ENCODE measurements at places on chromosomes 11 and 22.

GRCh38 chr22:37999236-37999635 lies 14.9 kb upstream of the SOX10 start:
- DNase-seq = no peak

DNA sequence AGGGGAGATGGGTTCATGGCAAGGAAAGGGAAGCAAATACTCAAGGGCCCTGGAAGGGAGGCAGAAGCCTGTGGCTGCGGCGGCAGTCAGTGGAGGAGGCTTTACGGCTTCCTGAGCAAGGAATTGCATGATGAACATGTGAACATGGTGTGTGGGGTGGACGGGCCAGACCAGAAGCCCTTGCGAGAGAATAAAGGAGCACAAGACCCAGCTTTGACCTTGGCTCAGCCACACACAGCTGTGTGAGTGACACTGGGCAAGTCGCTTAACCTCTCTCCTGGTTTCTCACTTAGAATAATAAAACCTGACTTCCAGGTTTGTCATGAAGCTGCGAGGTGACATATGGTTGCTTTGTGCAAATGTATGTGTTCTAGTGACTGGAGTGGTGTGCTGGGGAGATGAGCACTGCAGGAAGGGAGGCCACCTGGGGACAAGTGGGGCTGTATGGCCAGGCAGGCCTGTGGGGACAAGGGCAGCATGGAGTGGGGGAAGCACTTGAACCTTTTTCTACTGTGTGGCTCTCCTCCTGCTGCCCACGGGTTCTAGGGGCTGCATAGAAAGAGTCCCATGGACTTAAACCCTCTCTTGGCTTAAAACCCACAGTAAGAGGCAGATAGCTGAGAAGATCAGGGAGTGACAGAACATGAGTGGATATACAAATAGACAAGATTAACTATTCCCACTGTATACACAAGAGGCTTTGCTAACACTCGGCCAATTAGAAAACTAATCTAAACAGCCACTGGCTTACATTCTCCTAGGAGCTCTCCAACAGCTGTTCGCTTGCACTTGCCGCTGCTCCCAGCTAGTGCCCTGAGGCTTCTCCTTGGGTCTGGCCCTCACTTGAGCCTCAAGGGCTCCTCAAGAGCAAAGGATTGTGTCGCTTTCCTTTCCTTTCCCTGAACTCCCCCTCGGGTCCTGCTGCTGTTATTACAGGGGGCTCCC lies 67.3 kb upstream of the CDON start:
- no peak for DNase-seq

DNA sequence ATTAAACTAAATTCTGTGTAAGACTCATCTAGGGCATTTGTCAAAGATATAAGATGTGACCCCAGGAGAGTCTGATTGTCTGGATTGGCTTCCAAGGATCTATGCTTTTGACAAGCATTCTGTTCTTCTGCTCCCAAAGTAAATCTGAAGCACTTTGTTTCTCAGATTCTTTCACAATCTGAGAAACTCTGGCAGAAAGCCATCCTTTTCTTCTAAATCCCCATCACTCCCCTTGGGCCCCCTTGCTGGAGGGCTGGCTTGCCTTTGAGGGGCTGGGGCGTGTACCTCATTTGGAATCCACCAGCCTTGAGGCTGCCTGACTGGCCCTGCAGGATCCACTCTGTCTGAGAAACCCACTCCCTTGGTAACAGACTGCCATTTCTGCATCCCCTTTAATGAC lies 173.5 kb upstream of the CTSC start:
- no peak for DNase-seq

DNA sequence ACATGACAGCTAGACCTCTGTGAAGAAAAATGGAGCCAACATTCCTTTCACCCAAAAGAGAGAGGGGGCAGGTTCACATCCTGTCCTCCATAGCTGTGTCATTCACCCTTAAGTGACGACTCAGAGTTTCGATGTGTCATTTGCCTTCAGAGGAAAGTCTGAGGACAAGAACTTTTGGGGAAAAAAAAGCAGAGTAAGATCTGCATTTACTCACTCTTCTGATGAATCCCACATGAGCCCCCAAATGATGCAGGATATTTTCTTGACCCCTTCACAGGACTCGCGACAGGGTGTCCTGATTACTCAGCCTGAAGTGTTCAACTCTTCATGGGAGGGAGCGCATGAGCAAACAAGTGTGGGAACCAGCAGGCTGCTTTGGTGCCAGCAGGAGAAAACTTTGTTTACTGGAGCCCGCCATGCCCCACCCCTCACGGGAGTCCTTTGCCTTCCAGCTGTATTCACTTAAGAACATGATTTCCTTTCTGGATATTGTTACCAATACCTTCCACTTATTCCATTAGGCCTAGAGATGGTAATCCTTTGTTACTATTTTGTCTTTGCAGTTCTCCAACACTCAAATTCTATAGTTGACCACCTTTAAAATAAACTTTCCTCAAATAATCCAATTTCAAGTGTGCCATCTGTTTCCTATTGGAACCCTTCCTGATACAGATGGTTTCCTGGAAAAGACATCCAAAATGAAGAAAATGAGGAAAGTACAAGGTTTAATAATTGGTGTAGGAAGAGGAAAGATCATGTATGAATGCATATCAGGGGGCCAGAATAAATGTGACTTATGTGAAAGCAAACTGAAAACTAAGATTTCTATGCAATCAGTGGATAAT lies 729.8 kb downstream of the FAM181B start:
- DNase-seq = no peak

DNA sequence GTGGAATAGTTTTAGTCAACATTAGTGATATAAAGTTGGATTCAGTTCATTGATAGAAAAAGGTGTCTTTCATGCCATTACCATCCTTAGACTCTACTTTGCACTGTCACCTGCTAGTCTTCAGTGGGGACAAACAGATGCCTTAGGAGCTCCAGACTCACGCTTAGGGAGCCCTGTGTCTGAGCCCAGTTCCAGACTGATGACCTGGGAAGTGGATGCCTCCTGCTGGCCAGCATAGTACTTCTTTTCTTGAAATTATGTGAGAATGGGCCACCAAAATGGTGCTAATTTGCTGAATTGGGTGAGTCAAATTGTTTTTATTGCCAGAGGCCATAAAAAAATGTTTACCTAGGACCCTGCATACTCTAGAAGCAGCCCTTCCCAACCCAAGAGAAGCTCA lies 53.9 kb downstream of the NOX4 start:
- no peak for DNase-seq

GRCh38 chr11:73400293-73400692 lies 24.1 kb downstream of the RELT start:
- no peak for DNase-seq

DNA sequence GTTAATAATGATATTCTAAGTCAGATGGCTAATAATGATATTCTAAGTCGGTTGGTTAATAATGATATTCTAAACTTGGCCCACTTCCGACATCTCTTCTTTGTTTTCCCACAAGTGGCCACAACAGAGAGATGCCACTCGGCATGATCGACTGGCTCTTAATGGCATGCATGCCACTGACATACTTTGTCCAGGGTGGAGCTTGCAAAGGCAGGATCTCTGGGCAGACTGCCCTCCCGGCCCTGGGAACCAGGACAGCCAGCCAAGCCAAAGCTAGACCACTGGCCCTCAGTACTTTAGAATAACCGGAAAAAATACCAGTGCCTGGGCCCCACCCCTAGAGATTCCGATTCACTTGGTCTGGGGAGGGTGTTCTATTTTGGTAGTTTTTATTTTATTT lies 78.1 kb downstream of the KIAA1671 start:
- no peak for DNase-seq

- DNase-seq = no peak
These were observed 13.6 kb downstream of the IL17RA start for GRCh38 chr22:17098379-17098819.

DNA sequence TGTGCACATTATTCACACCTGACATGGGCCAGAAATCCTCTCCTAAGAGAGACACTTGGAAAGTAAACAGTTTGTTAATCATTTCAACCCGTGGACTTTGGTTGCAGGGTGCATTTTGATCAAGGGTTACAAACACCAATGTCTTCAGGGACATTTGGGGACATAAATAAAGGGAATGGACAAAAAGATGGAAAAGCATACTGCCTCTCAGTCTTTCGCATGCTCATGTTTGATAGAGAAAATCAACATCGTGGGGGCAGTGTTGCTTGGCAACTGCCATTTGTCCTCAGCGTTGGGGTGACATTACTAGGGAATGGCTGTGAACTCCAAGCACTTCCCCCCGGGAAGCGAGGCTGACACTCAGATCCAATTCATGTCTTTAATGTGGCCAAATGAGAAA lies 114.7 kb upstream of the OR4B1 start:
- DNase-seq = no peak

DNA sequence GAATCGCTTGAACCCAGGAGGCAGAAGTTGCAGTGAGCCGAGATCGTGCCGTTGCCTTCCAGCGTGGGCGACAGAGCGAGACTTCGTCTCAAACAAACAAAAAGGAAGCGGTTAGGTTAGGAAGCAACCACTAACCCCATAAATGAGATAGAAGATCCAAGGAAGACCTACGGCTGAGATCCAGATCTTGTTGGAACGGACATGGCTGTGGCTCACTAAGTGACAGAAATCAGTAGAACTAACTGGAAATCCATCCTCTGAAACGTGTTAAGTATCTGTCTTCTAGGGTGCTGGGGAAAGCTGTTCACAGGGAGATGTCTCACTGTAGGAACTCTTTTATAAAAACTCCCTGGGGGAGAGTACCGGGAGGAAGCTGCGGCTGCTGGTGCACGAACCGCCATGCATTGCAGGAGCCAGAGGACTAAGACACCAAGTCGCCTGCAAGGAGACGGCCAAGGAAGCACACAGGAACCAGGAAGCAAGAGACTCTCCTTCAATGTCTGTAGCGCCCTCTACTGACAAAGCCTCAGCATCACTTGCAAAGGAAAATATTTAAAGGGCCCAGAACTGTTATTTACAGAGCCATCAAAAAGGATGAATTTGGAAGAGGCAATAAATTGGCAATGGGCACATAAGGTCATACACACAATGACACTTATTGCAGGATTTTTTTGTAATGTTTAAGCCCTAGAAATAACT lies 16.9 kb upstream of the SPTY2D1 start:
- no peak for DNase-seq

DNA sequence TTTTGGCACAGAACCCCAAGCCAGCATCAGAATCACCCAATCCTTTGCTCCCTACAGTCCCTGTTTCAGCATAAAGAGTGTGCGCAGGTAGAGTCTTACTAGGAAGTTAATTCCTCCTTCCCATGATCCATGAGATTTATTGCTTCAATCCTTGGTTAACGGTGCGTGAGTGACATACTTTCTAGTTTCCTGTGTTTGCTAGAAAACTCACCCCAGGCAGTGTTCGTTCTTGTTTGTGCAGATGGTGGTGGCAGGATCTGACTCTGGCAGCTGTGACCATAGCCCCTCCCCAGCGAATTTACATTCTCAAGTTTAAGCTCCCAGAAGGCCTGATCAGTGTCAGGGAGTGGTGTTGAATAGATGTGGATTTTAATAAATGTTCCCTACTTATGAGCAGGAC lies 106.7 kb upstream of the CCT8L2 start:
- DNase-seq = no peak

Data from activated CD8-positive, alpha-beta memory T cell treated with anti-CD3 and anti-CD28 coated beads for 1 hour (primary cell).